ENCODE measurements at places on chromosomes 3 and 15. TPM values are rescaled to one million over a fixed set of nuclear protein-coding genes. Genes with fewer than 3 reads are reported as not detected.

RAD51 gene
- polyA plus RNA-seq = 14.9 TPM

- DNase-seq = no peak
These were observed 77.2 kb downstream of the KBTBD8 start for GRCh38 chr3:67075295-67075694.

GRCh38 chr3:6110451-6110850 lies 750.5 kb upstream of the GRM7 start:
- no peak for DNase-seq

DNA sequence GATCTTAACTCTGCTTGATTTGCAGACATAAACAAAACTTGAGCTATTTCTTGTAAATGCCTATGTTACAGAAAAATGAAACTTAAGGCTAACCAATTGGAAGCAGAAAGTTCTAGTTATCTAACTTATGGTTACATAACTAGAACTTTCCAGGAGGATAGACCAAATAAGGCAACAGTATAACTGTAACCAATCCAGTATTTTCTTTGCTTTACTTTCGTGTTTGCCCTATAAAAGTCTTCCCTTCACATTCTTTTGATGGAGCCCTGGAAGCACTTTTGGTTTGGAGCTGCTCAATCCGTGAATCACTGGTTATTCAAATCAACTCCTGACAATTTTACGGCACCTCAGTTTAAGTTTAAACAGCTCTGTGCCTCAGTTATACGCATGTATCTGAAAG lies 164.6 kb downstream of the SUCLG2 start:
- DNase-seq = no peak

- no peak for DNase-seq
These were observed 26.2 kb downstream of the POLR2M start for GRCh38 chr15:57732526-57733331.

DNA sequence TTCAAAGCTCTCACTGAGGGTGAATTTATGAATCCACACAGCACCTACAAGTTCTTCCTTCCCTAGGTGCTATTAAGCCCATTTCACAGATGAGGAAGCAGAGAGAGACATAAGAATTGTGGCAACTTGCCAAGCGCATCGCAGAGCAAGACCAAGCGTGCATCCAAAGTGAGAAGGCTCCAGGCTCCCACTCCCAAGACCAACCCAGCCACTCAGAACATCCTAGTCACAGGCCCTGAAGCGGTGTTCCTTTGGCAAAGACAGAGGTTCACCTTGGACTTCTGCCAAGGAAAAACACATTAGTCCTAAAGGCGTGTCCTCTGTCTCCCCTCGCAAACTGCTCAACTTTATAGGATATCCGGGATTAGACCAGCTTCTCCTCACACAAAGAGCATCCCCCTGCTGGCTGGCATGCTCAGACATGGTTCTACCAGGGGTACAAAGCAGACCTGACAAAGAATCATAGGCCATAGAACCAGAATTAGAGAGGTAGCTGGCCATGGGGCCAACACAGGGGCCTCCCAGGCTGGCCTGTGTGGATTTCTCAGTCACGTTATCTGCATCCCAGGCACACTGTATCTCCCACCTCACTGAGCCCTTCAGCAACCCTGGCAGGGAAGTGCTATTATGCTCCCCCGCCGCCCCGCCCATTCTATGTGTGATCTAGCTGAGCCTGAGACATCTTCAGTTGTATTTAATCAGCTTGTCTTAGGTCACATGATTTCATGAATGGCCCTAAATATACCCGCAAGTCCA lies 160.2 kb downstream of the FOXP1 start:
- no peak for DNase-seq
